T-helper 17 cell (primary cell): ENCODE measurements at places on chromosomes 5 and 9. TPM values are rescaled to one million over a fixed set of nuclear protein-coding genes. Genes with fewer than 3 reads are reported as not detected.

CA9 gene
- total RNA-seq: not detected

LURAP1L gene
- not detected for total RNA-seq

NEUROG1 gene
- not detected for total RNA-seq

HMMR gene
- 0.45 TPM for total RNA-seq

FBXL7 gene
- not detected for total RNA-seq

ADRB2 gene
- total RNA-seq: 5.7 TPM

CCNO gene
- not detected for total RNA-seq

ZNF658 gene
- 1.4 TPM for total RNA-seq

FAM200C gene
- total RNA-seq: not detected

CORO2A gene
- 16.6 TPM for total RNA-seq

EEIG1 gene
- 268 TPM for total RNA-seq

PCDHGC4 gene
- total RNA-seq: not detected

DND1 gene
- 1.2 TPM for total RNA-seq

NTNG2 gene
- total RNA-seq: 3.6 TPM

GADD45G gene
- 15.1 TPM for total RNA-seq

TRIP13 gene
- total RNA-seq: 1.0 TPM

SLC25A2 gene
- 0.70 TPM for total RNA-seq

CHSY3 gene
- total RNA-seq: not detected

EQTN gene
- total RNA-seq: not detected

SLC4A9 gene
- not detected for total RNA-seq

C9orf50 gene
- total RNA-seq: not detected

RABL6 gene
- total RNA-seq: 55.6 TPM

RORB gene
- not detected for total RNA-seq

SPINK13 gene
- not detected for total RNA-seq

NRG2 gene
- not detected for total RNA-seq

SLC25A46 gene
- total RNA-seq: 28.3 TPM

MLANA gene
- total RNA-seq: not detected

PCDHAC2 gene
- not detected for total RNA-seq

OXCT1 gene
- 26.5 TPM for total RNA-seq

SLC34A3 gene
- not detected for total RNA-seq

HAPLN1 gene
- not detected for total RNA-seq

TGFBI gene
- 8.6 TPM for total RNA-seq

CTXN3 gene
- not detected for total RNA-seq

GARIN3 gene
- total RNA-seq: not detected

SNCAIP gene
- not detected for total RNA-seq

NTRK2 gene
- 1.1 TPM for total RNA-seq

MCTP1 gene
- total RNA-seq: 2.0 TPM

ZNF454 gene
- not detected for total RNA-seq

CDC25C gene
- total RNA-seq: not detected

GCNT1 gene
- total RNA-seq: 6.4 TPM

IPPK gene
- total RNA-seq: 6.3 TPM

TEX10 gene
- 10.5 TPM for total RNA-seq

N4BP3 gene
- total RNA-seq: 8.5 TPM

CCL21 gene
- not detected for total RNA-seq

CACNA1B gene
- total RNA-seq: not detected

PCDHGA7 gene
- total RNA-seq: not detected

ARHGEF37 gene
- total RNA-seq: 0.25 TPM

PCDHGA6 gene
- total RNA-seq: 0.40 TPM

TMEM252 gene
- not detected for total RNA-seq

SPINK14 gene
- not detected for total RNA-seq

INSL6 gene
- not detected for total RNA-seq

SGCD gene
- not detected for total RNA-seq

BARHL1 gene
- not detected for total RNA-seq

FRRS1L gene
- total RNA-seq: not detected

FCHO2 gene
- 4.2 TPM for total RNA-seq

IL9 gene
- total RNA-seq: not detected
